ENCODE measurements at places on chromosomes 13 and 19.

DNA sequence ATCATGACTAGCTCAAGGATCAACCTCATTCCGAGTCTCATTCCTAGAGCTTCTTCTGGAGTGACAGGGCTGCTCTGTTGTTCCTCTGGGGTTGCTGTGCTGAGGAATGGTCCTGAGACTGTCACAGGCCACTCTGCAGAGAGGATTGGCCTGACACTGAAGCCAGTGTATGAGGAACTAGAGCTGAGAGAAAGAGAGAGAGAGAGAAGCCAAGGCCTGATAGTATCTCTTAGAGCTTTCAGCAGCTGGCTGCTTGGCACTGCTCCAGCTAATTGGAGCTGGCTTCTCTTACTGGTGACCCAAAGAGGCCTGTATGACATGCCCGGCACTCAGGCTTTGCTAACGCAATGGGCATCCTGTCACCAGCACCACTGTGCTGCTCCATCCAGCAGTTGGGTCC lies 73.4 kb upstream of the FLT1 start:
- no peak for DNase-seq

- peak; percentile 77 for DNase-seq
Measured at GRCh38 chr13:110944121-110944967, 29.5 kb upstream of the ANKRD10 start.

DNA sequence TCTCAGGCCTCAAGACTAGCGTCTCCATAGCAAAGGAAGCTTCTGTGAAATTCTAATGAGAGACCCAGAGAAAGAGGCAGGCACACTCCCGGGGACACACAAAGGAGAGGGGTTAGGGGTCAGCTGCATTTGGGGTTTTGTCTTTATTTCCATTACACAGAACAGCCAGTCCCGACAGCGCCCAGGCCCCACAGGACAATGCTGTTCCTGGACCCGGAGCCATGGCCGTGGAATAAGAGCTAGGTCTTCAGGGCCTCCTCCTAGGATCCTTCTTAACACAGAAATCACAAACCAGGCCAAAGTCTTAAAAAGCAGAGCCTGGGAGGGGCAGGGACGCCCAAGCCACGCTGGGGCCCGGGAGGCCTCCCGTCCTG lies 22.8 kb downstream of the KCTD15 start:
- no peak for DNase-seq

GRCh38 chr13:45878966-45879365 lies 27.4 kb upstream of the SIAH3 start:
- no peak for DNase-seq

DNA sequence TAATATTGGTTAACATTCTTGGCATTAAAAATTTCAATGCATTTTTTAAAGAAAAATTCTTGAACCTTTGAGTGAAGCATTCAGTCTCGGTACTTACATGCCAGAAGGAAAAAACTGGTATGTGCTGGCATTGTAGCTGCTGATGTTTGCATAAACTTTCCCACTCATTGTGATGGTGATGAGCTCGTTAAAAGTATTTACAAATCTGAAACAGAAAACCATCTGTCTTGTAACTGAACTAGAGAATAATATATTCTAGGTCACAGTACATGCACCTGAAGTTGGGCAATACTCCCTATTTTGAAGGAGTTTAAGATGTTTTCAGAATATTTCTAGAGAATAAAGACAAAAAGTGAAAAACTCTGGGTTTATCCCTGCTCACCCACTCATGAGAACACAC lies 64.1 kb downstream of the SLC15A1 start:
- no peak for DNase-seq

DNA sequence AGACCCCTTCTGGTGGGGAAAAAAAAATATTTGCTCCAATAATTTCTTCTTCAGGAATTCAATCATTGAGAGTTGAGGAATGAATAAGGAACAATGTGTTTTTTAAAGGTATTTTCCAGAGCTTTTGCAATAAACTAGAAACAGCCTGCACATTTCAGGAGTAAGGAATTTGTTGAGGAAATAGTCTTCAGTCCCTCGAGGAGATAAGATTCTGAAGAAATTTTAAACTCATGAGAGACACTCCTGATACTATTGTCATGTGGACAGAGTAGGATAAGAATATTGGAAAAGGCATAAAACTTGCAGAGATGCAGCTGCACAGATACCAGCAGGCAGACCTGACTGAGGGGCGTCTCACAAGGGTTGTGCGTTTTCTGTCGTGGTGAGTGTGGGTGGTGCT lies 36.6 kb downstream of the COMP start:
- DNase-seq, result no peak

DNA sequence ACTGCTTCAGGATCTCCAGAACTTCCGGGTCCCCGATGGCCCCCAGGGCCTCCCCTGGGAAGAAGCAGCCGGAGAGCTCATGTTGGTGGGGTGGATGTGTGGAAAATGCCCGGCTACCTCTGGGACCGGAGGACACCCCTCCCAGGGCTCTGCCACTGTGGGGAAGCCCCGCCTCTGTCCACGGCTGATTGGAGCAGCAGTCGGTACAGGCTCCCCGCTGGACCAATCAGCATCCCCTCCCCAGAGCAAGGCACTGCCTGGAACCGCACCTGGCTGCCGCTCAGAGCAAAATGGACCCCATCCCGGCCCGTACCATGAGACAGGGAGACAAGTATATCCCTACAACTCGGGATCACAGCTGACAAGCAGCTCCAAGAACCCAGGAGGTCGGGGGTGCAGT lies 6.4 kb downstream of the DOHH start:
- DNase-seq, result no peak

DNA sequence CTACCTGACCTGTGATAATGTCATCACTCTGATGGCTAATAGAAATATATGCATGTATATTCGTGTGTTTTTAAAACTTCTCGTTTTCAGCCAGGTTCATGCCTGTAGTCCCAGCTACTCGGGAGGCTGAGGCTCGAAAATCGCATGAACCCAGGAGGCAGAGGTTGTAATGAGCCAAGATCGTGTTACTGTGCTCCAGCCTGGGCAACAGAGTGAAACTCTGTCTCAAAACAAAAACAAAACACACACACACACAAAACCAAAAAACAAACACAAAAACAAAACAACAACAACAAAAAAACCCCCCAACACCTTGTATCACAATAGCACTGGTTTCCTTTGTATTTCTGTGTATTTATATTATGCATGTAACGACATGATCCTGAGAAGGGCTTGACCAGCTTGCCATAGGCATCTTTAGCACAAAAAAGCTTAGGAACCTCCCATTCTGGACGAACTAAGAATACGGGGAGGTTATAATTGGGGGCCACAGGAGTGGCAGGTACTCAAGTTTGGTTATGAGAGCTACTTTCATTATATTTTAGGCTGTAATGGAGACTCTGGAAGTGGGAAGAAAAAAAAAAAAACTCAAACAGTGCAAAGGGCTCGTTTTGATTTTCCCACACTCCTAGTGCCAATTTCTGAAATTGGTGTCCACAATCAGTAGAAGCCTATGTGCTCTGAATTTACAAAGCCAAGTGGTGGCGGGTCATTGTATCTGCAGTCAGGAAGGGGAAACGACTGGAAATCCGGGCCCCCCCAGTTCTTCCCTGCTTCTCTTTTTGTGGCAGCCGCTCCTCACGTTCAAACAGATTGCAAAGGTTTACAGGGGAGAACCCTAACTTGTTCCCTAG lies 1.2 kb upstream of the ACP7 start:
- DNase-seq, result peak; percentile 16

- no peak for DNase-seq
Measured at GRCh38 chr13:27644302-27644701, 22.6 kb downstream of the POLR1D start.

DNA sequence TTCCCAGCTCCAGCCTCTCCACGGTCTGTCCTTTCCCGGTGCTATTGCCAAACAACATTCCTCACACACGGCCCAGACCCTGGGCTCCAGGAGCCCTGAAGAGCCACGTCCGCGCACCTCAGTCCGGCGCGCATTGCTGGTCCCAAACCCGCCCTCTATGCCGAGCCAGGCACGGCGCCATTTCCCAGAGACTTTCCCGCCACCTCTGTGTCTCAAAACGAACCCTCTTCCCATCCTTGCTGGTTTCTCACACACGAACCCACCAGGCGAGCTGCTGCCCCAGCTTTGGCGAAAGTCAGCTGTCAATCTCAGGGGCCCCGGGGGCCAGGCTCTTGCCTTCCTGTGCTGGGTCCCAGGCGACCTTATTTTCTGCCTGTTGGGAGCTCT lies 28.0 kb upstream of the F7 start:
- no peak for DNase-seq

GRCh38 chr19:23436318-23436717 lies 41.0 kb upstream of the ZNF91 start:
- DNase-seq, result no peak

DNA sequence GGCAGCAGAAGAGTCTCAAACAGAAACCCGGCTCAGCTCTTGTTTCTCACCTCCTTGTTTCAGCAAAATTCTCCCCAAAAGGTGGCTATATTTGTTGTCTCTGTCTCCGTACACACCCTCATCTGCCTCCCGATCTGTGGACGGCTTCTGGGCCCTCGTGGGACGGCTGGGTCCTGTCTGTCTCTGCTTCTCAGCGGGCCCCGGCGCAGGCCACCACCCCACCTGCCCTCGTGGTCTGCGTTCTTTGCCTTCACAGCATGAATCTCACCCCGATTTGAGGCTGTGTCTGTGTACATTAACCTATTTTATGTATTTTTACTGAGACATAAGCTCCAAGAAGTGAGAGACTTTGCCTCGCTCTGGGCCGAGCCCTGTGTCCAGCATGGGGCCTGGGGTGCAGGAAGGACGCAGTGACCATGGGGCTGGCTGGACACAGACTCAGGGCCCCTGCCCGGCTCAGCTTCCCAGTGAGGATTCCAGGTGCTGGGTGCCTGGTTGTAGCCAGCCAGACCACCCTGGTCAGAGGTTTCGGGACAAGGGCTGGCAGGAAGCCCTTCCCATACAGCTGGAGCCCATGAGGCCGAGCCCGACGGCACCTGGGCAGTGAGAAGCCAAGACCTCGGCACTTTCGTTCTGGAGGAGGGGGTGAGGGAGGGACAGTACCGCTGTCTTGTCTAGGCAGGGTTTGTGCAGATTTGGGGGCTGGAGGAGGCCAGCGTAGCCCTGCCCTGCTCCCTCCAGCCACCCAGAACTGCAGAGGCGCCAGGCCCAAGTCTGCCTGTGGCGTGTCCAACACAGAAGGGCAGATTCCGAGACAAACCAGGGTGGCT lies 78.5 kb upstream of the MCF2L start:
- no peak for DNase-seq

GRCh38 chr19:35932291-35932936 lies 3.8 kb upstream of the LRFN3 start:
- no peak for DNase-seq

- no peak for DNase-seq
Measured at GRCh38 chr19:45243144-45243732, 2.0 kb downstream of the EXOC3L2 start.
